H9 (cell line): ENCODE measurements at places on chromosomes 2 and 18. TPM values are rescaled to one million over a fixed set of nuclear protein-coding genes. Genes with fewer than 3 reads are reported as not detected.

DNA sequence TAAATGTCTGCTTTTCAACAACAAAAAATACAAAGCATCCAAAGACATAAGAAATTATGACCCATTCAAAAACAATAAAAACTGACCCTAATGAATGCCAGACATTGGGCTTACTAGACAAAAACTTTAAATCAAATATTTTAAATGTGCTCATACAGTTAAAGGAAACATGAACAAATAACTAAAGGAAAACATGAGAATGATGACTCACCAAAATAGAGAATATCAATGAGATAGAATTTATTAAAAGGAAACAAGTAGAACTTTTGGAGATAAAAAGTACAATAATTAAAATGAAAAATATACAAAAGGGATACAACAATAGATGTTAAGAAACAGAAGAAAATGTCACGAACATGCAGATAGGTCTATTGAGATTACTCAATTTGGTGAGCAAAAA is 110.6 kb downstream of the TRABD2A start:
- DNase-seq, result no peak
- no peak overlapping the region for H3K4me3 ChIP-seq
- peaks cover 12% of the 10 kb centered on the region for H3K36me3 ChIP-seq
- H3K27ac ChIP-seq, result no peak overlapping the region
- H3K4me1 ChIP-seq, result no peaks in the 10 kb centered on the region

DNA sequence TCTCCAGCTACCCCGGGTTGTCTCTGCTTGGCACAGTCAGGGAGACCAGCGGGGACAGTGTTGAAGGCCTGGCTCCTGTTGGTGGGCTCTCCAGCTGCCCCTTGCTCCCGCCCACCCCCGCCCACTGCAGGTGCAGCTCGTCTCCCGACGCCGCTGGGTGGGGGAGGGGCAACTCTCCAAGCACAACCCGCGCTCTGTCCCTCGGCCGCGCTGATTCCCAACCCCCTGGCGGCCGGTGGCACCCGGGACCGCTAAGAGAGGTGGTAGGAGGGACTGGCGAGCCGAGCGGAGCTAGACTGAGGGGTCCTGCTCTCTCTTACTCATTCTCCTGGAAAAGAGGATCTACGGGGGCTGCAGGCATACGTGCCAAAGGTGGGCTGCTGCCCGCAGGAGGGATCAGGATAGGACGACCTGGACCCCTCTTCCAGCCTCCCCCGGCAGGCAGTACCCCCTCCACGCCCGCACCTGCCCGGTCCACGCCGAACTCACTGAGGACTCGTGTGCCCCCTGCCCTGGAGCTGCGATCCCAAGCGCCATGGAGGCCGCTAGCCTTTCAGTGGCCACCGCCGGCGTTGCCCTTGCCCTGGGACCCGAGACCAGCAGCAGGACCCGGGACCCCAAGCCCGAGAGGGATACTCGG is 44.5 kb downstream of the DDX18 start:
- H3K36me3 ChIP-seq, result no peaks in the 10 kb centered on the region
- H3K27ac ChIP-seq, result no peak overlapping the region
- no peaks in the 10 kb centered on the region for H3K27me3 ChIP-seq
- DNase-seq, result peak; percentile 69
- no peaks in the 10 kb centered on the region for H3K4me1 ChIP-seq

DNA sequence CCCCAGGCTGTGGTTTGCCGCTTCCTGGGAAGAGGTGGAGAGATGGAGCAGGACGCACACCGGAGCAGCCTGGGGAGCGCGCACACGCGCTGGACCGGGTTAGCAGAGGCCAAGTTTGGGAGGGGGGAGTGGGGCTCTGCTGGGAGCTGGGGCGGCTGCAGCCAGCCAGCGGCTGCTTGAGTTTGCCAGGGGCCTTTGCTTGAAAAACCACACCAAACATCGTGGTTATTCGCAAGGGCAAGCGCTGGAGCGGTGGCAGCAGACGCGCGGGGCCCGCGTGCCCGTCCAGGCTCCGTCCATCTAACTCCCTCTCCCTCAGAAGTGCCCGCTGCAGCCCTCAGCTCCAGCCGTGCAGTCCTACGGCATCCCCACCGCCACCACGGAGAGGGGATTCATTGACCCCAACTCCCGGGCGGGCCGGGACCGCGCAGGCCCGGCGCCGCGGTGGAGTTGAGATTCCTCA is 4.6 kb downstream of the PTGR3 start:
- peaks cover 50% of the 10 kb centered on the region for H3K27me3 ChIP-seq
- no peaks in the 10 kb centered on the region for H3K36me3 ChIP-seq
- H3K4me3 ChIP-seq, result peak overlapping the region; percentile 72
- no peaks in the 10 kb centered on the region; the same call in 1 of the 2 replicates for H3K4me1 ChIP-seq
- peak; percentile 49 for DNase-seq

DNA sequence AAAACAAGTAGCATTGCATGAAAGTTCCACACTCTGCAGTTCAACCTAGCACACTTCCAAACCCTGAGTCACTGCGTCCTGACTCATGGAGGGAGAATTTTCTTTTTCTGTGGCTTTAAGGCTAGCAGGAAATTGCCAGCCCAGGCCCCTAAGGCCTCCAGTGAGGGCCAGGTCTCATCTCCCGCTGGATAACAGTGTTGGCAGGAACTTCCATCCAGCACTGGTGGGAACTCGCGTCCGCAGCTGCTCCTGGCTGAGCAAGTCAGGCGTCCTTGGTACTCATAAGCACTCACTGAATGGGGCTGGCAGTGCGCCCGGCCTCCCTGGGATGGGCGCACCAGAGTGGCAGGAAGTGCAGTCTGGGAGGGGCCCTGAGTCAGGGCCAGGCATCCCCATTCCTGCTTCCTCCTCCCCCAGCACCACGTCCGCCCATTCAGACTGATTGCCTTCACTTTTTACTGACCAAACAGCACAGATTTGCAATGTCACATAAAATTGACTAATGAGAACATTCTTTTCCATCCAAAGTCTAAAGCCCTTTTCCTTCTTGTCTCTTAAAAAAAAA is 14.3 kb downstream of the MALL start:
- no peaks in the 10 kb centered on the region for H3K27me3 ChIP-seq
- H3K4me1 ChIP-seq, result no peaks in the 10 kb centered on the region
- peak; percentile 57 for DNase-seq
- no peak overlapping the region for H3K27ac ChIP-seq

DNA sequence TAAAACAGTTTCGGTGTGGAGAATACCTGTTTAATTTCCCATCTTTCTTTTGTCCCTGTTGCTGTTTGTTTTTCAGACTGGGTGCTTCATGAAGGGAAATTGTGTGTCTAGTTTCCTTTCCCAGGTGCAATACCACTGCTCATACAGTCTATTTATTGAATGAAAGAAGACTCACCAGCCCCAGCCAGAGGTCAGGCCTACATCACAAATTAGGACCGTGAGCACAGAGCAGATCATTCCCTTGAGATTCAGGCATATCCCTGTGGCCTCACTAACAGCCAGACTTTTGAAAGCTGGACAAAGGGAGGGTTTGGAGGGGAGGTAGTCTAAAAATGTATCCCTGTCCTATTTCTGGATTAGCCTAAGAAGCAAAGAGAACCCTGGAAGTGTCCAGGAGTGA is 278.9 kb downstream of the IRS1 start:
- no peak overlapping the region for H3K4me3 ChIP-seq
- H3K4me1 ChIP-seq, result no peaks in the 10 kb centered on the region
- no peaks in the 10 kb centered on the region for H3K27me3 ChIP-seq
- no peak for DNase-seq
- H3K36me3 ChIP-seq, result peaks cover 8% of the 10 kb centered on the region; the same call in 1 of the 2 replicates

DNA sequence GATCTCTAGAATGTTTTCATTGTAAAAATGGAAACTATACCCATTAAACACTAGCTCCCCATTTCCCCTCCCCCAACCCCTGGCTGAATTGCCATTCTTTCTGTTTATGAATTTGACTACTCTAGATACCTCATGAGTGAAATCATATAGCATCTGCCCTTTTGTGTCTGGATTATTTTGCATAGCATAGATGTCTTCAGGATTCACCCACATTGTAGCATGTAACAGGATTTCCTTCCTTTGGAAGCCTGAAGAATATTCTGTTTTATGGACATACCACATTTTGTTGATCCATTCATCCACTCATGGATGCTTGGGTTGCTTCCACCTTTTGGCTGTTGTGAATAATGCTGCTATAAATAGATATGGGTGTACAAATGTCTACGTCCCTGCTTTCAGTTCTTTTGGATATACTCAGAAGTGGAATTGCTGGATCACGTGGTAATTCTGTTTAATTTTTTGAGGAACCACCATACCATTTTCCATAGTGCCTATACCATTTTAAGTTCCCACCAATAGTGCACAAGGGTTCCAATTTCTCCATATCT is 7.7 kb upstream of the ASB1 start:
- no peak overlapping the region for H3K4me3 ChIP-seq
- H3K4me1 ChIP-seq, result no peaks in the 10 kb centered on the region; the same call in 1 of the 2 replicates
- peaks cover 8% of the 10 kb centered on the region for H3K36me3 ChIP-seq
- DNase-seq, result no peak
- H3K27ac ChIP-seq, result no peak overlapping the region
- H3K27me3 ChIP-seq, result no peaks in the 10 kb centered on the region

GRCh38 chr2:23900541-23901322 is 26.2 kb downstream of the ATAD2B start:
- no peak overlapping the region for H3K27ac ChIP-seq
- H3K36me3 ChIP-seq, result peaks cover 5% of the 10 kb centered on the region
- no peaks in the 10 kb centered on the region for H3K27me3 ChIP-seq
- H3K4me3 ChIP-seq, result no peak overlapping the region
- H3K4me1 ChIP-seq, result no peaks in the 10 kb centered on the region
- DNase-seq, result no peak

DNA sequence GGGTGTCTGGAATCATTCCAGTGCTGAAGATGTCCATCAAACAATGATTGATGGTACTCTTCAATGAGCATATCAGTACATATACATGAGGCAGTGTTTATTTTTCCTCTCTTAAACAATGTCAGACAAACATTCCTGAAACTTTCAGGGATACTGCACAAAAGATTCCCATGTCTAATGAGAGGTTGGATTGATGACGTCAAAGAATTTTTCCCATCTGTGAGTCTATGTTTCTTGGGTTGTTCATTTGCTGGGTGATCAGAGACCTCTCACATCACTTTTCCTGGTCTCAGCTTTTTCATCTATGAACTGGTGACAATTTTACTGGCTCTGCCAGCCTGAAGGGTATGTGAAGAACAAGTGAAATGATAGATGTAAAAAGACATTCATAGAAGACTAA is 325.5 kb downstream of the EN1 start:
- peaks cover 25% of the 10 kb centered on the region for H3K36me3 ChIP-seq
- H3K4me1 ChIP-seq, result no peaks in the 10 kb centered on the region

Gene LAPTM4A
- total RNA-seq, result 131 and 136 TPM in 2 replicates

Gene SOX11
- 42.8 and 43.8 TPM in 2 replicates for total RNA-seq

Gene SPP2
- total RNA-seq, result not detected in 2 replicates

Gene RAB17
- 25.9 and 31.9 TPM in 2 replicates for total RNA-seq
